NB4 (cell line): ENCODE measurements at places on chromosomes 12 and 14.
A peak's percentile ranks its signal among the peaks of the same experiment; 100 is the strongest.

DNA sequence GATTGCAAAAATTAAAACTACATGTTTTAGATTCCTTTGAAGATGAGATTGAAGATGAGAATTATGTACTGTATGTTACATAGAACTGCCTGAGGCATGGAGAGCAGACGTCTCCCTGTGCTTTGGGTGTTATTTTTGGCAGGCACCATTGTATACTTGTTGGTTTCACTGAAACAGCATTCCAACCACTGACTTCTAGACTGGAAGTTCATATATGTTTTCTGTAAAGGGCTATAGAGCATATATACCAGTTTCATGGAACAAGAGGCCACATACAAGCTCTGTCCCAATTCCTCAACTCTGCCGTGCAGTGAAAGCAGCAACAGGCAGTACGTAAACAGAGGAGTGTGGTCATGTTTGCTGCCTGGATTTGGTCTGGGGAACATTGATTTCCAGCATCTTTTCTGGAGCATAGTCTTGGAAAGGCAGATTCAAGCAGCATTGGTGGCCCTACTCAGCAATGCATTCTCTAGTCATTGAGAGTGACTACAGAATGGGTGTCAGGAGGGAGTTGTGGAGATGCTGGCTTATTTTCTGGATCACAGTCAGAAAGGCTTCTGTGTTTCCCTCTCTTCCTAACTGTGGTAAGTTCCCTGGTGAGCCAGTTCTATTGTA lies 57.6 kb upstream of the CNTN1 start:
- no peak for DNase-seq

DNA sequence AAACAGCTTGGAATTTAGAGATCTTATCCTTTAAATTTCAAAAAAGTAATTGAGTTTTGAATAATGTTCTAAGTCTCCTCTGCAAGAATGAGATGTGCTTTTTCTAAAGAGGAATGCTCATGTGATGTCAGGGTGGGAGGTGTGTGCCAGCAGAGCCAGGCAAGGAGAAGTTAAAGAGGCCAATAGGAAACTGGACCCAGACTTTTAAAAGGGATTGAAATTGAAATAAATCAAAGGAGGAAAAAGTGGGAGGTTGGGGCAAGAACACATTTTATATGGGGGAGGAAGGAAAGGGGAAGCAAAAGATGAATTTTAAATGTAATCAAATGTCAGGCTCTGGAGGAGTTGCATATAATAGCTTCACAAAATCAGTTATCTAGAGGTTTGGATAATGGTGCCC lies 126.1 kb downstream of the FIGNL2 start:
- no peak for DNase-seq

GRCh38 chr14:106187216-106187615 lies 660.8 kb downstream of the TMEM121 start:
- no peak for DNase-seq

DNA sequence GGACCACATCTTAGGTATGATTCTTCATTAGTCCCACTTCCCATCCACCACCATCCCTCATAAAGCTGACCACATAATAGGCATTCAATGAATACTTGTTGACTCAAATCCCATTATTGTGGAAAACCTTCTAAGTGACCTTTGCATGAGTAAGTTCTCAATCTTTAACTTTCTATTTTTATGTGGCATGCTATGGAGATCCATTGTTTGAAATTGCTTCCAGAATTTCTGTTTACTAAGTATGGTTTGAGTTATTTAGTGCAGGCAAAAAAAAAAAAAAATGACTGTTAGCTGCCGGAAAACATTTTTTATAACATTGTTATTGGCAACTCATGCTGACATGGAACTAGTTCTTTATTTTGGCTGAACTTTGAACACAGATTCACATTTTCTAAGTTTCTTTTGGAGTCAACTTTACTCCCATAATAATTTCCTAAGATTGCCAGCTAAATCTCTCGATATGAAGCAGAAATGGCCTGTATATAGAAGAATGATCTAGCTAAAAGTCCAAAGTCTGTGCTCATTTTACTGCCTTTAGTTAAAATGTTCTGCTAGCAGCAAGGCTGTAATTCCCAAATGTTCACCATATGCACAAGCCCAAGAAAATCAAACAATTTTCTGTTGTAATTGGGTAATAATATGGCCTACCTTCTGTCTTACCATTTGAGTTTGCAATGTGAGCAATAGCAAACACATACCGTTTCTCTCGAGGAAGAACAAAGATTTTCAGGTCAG lies 77.9 kb downstream of the PTGER2 start:
- no peak for DNase-seq

- DNase-seq, result no peak
These were observed 9.6 kb downstream of the ACADS start for GRCh38 chr12:120735181-120735580.

- peak; percentile 85 for DNase-seq
These were observed 12.3 kb upstream of the DLK1 start for GRCh38 chr14:100714258-100714892.

- no peak for DNase-seq
These were observed 85.1 kb upstream of the NID2 start for GRCh38 chr14:52153939-52154338.

GRCh38 chr12:6533653-6533922 lies 729 bp upstream of the GAPDH start:
- DNase-seq, result no peak

DNA sequence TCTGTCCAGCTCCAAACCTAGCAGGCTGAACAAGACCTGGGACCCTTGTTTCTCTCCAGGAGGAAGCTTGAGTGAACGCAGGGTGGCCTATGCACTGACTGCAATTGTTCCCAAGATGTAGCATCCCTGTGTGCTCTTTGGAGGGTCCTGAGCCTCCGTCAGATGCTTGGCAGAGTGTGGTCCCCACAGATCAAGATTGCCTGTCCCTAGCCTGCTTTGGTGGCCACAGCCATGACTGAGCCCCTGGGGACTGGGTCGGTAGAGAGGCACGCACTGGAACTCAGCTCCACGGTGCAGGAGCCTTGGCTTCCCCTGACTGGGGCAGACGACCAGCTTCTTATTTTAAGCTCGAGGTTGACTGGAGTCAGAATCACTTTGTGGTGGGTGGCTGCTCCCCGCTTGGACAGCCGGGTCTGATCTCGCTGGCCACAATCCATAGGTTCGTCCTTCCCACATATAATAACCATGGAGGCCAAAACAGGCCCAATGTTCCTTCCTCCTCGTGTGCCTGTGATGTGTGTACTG lies 97.8 kb downstream of the LGMN start:
- DNase-seq, result no peak

- no peak for DNase-seq
These were observed 1036.4 kb upstream of the FOXG1 start for GRCh38 chr14:27730204-27730603.

GRCh38 chr12:57836442-57837375 lies 9.8 kb downstream of the CTDSP2 start:
- DNase-seq, result peak; percentile 93

DNA sequence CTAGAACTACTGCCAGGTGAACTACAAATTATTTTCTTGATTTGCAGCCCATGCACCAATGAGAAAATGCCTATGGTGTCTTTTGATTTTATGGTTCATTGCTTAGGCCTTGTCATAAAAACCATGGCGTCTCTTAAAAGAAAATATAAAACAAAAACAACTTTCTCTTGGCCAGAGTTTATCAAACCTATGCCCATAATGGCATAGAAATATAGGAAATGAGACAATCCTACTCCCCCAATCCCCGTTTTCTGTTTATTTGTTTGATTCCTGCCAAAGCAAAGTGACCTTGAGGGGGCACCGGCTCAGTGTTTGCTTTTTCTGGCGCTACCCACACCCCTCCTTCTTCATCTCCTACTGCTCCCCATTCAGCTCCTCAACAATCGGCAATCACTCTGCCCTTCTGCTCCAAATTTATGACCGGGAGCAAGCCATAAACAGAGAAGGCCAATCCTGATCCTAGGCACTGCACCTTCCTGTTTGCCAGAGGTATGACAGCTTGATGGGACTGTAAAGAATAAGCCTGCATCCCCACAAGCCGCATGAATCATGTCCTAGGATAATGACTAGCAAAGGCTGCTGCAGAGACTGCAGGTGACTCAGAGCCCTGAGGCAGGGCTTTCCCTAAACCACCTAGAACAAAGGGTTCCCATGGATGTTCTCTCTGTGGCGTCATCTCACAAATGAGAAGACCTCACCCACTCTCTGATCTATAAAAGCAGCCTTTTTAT lies 874.9 kb downstream of the NRXN3 start:
- DNase-seq, result no peak

DNA sequence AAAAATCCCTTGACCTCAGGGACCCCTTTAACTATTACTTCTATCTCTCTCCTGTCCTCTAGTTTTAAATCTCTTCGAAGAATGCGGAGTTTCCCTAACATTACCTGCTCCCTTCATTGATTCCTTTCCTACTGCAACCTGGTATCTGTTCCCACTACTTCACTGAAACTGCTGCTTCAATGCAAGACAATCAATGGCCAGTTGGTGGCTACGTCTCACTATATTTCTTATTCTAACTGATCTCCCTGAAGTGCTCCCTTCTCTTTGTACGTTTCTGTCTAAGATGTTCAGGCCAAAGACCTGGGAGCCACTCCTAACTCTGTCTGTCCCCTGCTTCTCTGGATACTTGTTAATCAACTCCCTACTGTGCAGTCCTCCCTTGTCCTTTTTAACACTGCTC lies 10.3 kb upstream of the KCNA1 start:
- DNase-seq, result no peak

DNA sequence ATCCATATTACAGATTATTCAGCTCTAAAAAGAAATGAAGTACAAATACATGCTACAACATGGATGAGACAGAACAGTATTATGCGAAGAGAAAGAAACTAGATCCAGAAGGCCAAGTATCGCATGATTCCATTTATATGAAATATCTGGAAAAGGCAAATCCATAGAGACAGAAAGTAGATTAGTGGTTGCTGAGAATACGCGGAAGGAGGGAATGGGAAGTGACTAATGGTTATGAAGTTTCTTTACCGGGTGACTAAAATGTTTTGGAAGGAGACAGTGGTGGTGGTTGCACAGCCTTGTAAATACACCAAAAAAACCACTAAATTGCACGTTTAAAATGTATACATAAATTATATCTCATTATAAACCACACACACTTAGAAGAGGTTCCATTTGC lies 12.5 kb downstream of the PRDM4 start:
- DNase-seq, result no peak

GRCh38 chr12:91897025-91897515 lies 248.6 kb downstream of the BTG1 start:
- DNase-seq, result no peak

DNA sequence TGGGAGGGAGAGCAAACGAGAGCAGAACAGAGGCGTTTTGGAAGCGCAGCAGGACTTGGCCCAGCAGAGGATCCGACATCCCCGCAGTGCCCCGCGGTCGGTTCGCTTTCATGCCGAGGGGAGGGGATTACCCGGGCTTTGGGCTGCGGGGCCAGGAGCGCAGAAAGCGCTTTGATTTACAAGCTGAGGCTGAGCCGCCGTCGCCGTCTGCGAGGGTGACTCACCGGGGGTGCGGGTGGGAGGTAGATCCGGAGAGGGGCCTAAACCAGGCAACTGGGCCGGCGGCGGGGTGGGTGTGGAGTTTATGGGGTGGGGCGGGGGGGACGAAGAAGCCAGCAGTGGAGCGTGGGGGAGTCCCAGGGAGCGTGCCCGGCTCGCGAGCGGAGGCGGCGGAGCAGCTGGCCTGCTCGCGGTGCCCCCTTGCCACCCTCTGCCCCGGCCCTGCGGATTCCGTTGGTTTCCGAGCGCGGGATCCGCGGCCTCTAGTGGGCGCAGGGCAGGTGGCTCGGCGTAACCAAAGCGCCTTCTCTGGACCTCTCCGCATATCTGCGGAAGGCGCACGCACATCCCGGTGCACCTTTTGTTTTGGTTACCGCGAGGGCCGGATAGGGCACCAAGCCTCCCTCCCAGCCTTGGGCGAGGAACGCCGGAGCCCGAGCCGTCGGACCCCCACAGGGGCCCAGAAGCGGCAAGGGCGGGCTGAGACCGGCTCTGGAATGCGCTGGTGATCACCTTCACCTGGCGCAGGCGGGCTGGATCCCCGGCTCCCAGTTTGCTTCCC lies 2.6 kb downstream of the SIX4 start:
- DNase-seq, result peak; percentile 61

GRCh38 chr12:12056951-12057350 lies 13.8 kb upstream of the BCL2L14 start:
- DNase-seq, result no peak

DNA sequence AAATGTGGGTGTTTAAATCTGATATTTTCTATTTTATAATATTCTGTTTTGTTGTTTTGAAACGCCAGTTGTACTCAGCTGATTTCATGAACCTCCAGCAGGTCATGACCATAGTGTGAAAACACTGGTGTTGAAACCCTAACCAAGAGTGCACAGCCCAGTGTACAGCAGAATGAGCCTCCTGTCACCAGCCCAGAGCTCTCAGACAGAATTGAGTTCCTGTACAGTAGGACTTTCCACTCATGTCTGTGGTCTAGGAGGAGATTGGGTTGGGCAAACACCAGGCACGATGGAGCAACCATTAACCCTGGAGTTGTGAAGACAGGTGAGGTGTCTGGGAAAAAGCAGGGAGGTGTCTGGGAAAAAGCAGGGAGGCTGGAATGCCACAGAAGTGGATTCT lies 908.8 kb downstream of the VRK1 start:
- DNase-seq, result no peak
